Lower lobe of right lung (tissue), 2 donors: ENCODE measurements at places on chromosomes 2 and 18. TPM values are rescaled to one million over a fixed set of nuclear protein-coding genes. Genes with fewer than 3 reads are reported as not detected.

UGT1A8 gene
- not detected for total RNA-seq

- no peak overlapping the region for H3K4me3 ChIP-seq
- no peak overlapping the region for H3K27ac ChIP-seq
- no peak for DNase-seq
- H3K27me3 ChIP-seq, result no peaks in the 10 kb centered on the region
- H3K4me1 ChIP-seq, result peaks cover 19% of the 10 kb centered on the region
- H3K36me3 ChIP-seq, result no peaks in the 10 kb centered on the region
Measured at GRCh38 chr2:95046371-95047112, 21.0 kb downstream of the MAL start.

ACKR3 gene
- 12.6 TPM for total RNA-seq

NT5C1B gene
- total RNA-seq, result not detected

MORN2 gene
- 18.4 TPM for total RNA-seq

GRCh38 chr2:48016225-48017019 lies 110.1 kb upstream of the FBXO11 start:
- no peak for DNase-seq
- no peak overlapping the region for H3K27ac ChIP-seq
- H3K4me1 ChIP-seq, result no peaks in the 10 kb centered on the region
- H3K4me3 ChIP-seq, result no peak overlapping the region

DNA sequence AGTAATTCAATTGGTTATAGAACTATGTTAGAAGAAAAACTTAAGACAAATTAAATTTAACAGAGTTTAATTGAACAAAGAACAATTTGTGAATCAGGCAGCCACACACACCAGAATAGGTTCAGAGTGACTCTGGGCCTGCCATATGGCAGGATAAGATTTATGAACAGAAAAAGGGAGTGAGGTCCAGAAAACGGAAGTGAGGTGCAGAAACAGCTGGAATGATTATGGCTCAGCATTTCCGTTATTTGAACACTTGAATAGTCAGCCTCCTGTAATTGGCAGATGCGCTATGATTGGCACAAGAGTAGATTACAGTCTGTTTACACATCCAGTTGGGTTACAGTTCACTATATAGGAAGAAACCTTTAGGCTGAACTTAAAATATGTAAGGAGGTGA lies 99.0 kb downstream of the MBD2 start:
- H3K4me3 ChIP-seq, result no peak overlapping the region
- DNase-seq, result no peak
- H3K27ac ChIP-seq, result no peak overlapping the region
- H3K36me3 ChIP-seq, result no peaks in the 10 kb centered on the region
- H3K4me1 ChIP-seq, result no peaks in the 10 kb centered on the region

G6PC2 gene
- total RNA-seq, result not detected

DNA sequence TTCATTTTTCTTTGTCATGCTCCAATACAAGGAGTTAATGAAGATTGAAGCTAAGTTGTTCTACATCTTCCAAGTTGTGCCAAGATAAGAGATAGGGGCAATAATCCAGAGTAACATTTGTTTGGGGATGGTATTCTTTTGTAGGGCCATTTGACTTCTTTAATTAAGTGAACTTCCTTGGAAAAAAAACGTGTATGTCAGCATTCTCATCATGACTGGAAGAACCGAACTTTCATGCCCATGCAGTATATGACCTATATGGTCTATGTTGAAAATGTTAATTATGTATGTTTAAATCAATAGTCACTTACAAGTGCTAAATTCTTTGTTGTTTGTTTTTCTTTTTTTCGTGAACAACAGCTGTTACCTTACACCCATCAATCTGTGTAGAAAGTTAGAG lies 319.5 kb upstream of the LRRTM1 start:
- no peak overlapping the region for H3K27ac ChIP-seq
- H3K4me1 ChIP-seq, result no peaks in the 10 kb centered on the region
- H3K27me3 ChIP-seq, result no peaks in the 10 kb centered on the region
- no peak overlapping the region for H3K4me3 ChIP-seq
- DNase-seq, result no peak
- H3K36me3 ChIP-seq, result no peaks in the 10 kb centered on the region

DNA sequence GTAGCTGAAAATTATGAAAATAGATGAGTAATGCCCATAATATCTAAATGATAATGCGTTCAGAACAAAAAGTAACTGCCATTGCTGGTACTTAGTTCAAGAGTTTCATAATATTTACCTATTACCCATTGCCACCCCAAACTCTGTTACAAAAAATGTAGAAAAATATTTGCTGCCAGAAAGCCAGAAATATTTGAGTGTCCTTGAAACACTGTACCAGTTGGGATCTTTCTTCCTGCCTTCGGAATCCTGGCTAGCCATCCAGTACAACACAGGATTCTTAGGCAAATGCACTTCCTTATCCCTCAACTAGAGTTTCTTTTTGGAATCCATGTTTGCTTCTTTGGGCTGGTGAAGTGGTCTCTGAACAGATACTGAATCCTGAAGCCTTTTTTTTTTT lies 207.1 kb downstream of the MCFD2 start:
- DNase-seq, result no peak
- no peak overlapping the region for H3K27ac ChIP-seq
- no peak overlapping the region for H3K4me3 ChIP-seq
- H3K27me3 ChIP-seq, result no peaks in the 10 kb centered on the region
- peaks cover 55% of the 10 kb centered on the region for H3K4me1 ChIP-seq

GRCh38 chr18:74500372-74500771 lies 4.2 kb downstream of the CNDP2 start:
- DNase-seq, result no peak
- H3K4me3 ChIP-seq, result peak overlapping the region; percentile 39
- H3K4me1 ChIP-seq, result peaks cover 51% of the 10 kb centered on the region
- peak overlapping the region; percentile 98 for H3K27ac ChIP-seq
- H3K36me3 ChIP-seq, result peaks cover 44% of the 10 kb centered on the region

DNA sequence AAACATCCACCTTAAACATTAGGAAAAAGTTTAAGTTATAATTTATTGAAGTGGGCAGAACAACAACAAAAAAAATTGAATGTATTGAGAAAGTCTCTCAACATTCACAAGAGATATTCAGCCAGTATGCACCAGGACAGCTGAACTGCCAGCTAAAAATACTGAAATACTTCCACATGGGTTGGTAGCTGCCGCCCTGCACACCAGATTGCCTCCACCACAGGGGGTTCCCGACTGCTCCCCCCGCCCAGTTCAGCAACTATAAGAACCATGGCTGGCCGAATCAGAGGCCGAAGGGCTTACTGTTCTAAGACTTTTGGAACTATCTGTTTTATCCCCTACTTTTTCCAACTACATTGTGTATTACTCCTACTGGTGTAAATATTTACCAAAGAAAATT lies 150.0 kb upstream of the LRP1B start:
- H3K4me3 ChIP-seq, result no peak overlapping the region
- H3K27me3 ChIP-seq, result no peaks in the 10 kb centered on the region
- H3K36me3 ChIP-seq, result no peaks in the 10 kb centered on the region

DNA sequence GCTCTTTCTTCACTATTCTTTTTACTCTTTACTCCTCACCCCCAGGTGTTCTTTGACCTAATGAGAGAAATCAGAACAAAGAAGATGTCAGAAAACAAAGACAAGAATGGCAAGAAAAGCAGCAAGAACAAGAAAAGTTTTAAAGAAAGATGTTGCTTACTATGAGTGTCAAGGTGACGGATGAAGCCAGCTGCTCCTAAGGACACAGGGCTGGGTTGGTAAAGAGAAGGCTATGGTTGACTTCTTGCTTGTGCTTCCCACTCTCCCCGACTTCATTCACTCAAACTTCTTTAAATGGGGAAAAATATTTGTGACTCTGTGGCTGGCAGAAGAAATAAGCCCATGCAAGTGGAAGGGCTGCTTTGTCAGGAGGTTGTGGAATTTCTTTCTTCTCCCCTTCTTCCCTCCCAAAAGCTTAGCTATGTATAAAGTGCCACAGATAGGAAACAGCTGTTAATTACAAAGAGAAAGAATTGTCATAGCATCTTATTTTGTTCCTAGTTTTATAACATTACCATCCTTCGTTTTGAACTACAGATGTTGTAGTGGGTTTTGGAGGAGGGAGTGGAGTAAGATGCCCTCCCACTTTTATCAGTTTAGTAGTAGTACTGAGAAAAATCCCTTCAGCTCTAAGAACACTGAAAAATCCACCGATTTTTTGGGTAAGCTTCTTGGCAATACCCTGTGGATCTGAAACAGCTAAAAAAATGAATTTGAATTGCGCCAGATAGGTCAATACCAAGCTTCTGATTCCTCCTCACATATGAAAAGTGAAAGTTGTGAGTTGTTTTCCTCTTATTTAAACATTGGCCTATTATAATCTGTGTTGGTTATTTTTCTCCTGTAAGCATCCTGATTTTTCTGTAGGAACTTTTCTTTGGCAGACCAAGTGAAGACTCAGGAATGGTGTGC lies 40.7 kb downstream of the RALB start:
- H3K4me3 ChIP-seq, result no peak overlapping the region
- H3K27me3 ChIP-seq, result no peaks in the 10 kb centered on the region
- DNase-seq, result no peak
- no peaks in the 10 kb centered on the region for H3K4me1 ChIP-seq

DNA sequence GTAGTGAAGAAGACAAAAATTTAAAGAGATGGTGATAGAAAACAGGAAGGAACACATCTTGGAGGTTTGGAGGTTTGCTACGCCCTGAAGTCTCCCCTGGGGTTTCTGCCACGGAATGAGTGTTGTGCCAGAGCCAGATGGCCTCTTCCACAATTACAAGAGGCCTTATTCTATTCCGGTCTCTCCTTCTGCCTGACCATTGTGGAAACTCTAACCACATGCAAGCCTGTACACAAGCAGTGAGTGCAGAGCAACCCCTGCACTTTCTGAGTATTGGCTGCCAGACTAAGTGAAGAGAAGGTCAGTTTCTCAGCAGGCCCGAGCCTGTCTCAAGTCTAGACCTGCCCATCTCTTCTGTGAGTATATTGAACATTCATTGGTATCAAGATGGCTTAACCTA lies 22.7 kb upstream of the MYO1B start:
- H3K27me3 ChIP-seq, result no peaks in the 10 kb centered on the region
- peak overlapping the region; percentile 32 for H3K27ac ChIP-seq
- no peak overlapping the region for H3K4me3 ChIP-seq
- no peak for DNase-seq

SKA1 gene
- total RNA-seq, result 1.2 TPM

NCKAP5 gene
- total RNA-seq, result 34.6 TPM

GALNT5 gene
- 33.9 TPM for total RNA-seq

IL36A gene
- not detected for total RNA-seq

GRCh38 chr2:48066000-48066399 lies 159.7 kb upstream of the FBXO11 start:
- H3K27ac ChIP-seq, result no peak overlapping the region
- no peaks in the 10 kb centered on the region for H3K27me3 ChIP-seq
- DNase-seq, result no peak
- no peak overlapping the region for H3K4me3 ChIP-seq
- no peaks in the 10 kb centered on the region for H3K36me3 ChIP-seq
- no peaks in the 10 kb centered on the region for H3K4me1 ChIP-seq

DNA sequence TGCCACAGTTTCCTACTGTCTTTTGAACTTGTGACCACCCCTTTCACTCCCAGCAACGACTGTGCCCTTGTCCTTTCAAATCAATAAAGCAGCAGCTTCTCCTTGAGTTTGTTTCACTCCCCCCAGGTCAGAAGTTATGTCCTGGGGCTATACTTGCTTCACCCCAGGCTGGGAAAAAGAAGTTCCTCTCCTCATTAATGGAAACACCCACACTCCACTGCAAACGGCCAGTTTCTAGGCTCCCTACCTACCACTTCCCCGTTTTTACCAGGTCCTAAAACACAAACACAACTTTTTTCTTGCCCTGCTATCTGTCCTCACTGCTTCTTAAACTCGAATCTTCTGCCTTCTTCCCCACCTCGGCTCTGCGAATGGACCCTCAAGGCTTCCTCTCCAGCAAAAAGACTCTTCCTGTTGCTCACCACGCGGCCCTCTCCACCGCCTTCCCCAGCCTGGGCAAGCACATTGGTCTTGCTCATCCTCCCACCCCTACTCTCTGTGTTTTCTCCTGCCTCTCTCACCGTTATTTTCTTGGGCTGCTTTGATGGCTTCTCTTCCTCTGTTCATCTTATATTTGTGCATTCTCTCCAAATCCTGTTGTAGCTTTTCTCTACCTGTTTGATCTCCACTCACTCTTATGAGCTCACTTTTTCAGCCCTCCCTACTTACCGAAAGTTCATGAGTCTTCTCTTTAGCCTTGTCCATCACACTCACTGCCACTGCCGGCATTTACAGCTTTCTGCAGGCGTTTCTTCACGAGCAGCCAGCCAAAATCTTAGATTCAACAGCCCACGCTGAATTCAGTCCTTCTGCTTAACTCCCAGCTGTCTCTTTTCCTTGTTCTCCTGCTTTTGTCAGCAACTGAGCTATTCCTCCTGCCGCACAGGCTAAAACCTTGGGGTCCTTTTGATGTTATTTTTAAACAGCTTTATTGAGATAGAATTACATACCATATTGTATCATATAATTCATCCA lies 7.0 kb upstream of the SP5 start:
- DNase-seq, result no peak
- peaks cover 4% of the 10 kb centered on the region for H3K4me1 ChIP-seq
- no peak overlapping the region for H3K4me3 ChIP-seq
